ENCODE measurements at places on chromosomes 5 and 9. TPM values are rescaled to one million over a fixed set of nuclear protein-coding genes. Genes with fewer than 3 reads are reported as not detected.

Gene AK8
- total RNA-seq: 5.4 TPM

Gene DRD1
- total RNA-seq: not detected

Gene FAM170A
- total RNA-seq: not detected

Gene PCDHA6
- 0.78 TPM for total RNA-seq

Gene SLC6A3
- 0.54 TPM for total RNA-seq

Gene LCN10
- total RNA-seq: 7.0 TPM

Gene TCF7
- 11.8 TPM for total RNA-seq

Gene FOXI1
- total RNA-seq: not detected

Gene TSLP
- 0.11 TPM for total RNA-seq

Gene TIMD4
- total RNA-seq: 4.5 TPM

Gene PSD2
- not detected for total RNA-seq

Gene LECT2
- not detected for total RNA-seq

Gene GRAMD2B
- 68.1 TPM for total RNA-seq

Gene TLX3
- total RNA-seq: not detected

Gene MOB3B
- 11.9 TPM for total RNA-seq

Gene ACOT12
- not detected for total RNA-seq

Gene LCN1
- total RNA-seq: not detected

Gene CMYA5
- total RNA-seq: 19.6 TPM

Gene TOR1B
- 31.4 TPM for total RNA-seq

Gene MARCOL
- total RNA-seq: not detected

Gene DCTN3
- total RNA-seq: 54.6 TPM

Gene PLPPR1
- total RNA-seq: 0.22 TPM

Gene BTNL3
- total RNA-seq: 0.50 TPM

Gene ARID3C
- not detected for total RNA-seq

Gene CD14
- 18.5 TPM for total RNA-seq

Gene GLRX
- 68.7 TPM for total RNA-seq

Gene MLANA
- not detected for total RNA-seq

Gene TLE4
- 50.8 TPM for total RNA-seq

Gene STPG3
- total RNA-seq: not detected

Gene CFAP157
- not detected for total RNA-seq

Gene HACD4
- total RNA-seq: 1.8 TPM

Gene MARCHF11
- not detected for total RNA-seq

Gene C5orf58
- not detected for total RNA-seq

Gene INIP
- total RNA-seq: 23.7 TPM

Gene CDKN2B-AS1
- not detected for total RNA-seq

Gene GKAP1
- 24.3 TPM for total RNA-seq

Gene MAMDC4
- 4.1 TPM for total RNA-seq

Gene C9
- total RNA-seq: not detected

Gene CDO1
- 40.4 TPM for total RNA-seq

Gene GALNT12
- total RNA-seq: 58.6 TPM

Gene IFNA2
- not detected for total RNA-seq

Gene PCDHB13
- 7.2 TPM for total RNA-seq

Gene RACK1
- total RNA-seq: 2,438 TPM

Gene ARAP3
- total RNA-seq: 7.9 TPM

Gene FAM153A
- 0.81 TPM for total RNA-seq

Gene SLC6A7
- not detected for total RNA-seq

Gene PCSK1
- 2.3 TPM for total RNA-seq

Gene ADCY2
- total RNA-seq: 1.3 TPM

Gene TMEM267
- 25.1 TPM for total RNA-seq

Gene MPDZ
- 48.9 TPM for total RNA-seq

Gene LHX2
- not detected for total RNA-seq

Gene PCDHGB4
- total RNA-seq: 10.4 TPM

Gene ZFP37
- total RNA-seq: 3.2 TPM

Gene ADAMTS12
- total RNA-seq: 1.3 TPM

Gene SLF1
- 10.6 TPM for total RNA-seq
